ENCODE measurements at places on chromosomes 2 and 18. TPM values are rescaled to one million over a fixed set of nuclear protein-coding genes. Genes with fewer than 3 reads are reported as not detected.
A peak's percentile ranks its signal among the peaks of the same experiment; 100 is the strongest.

Gene MAP2
- 0.31 TPM for total RNA-seq

DNA sequence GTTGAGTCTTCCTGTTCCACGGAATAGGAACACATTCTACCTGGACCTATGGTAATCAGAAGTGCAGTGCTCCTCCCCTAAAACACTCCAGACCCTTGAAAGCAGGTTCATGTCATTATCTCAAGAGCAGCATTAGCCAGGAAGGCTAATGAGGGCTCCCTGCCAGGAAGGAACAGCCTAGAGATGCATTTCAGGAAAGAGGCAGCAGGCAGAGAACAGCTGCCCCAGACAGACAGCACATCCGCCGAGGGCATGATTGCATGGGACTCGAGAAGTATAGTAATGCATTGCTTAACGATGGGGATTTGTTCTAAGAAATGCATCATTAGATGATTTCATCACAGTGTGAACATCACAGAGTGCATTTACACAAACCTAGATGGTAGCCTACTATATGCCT lies 171.5 kb downstream of the ALK start:
- no peak for DNase-seq

- no peak for DNase-seq
Observed at GRCh38 chr2:176114120-176114929, 2.3 kb upstream of the HOXD10 start.

GRCh38 chr18:13676471-13676870 lies 49.9 kb downstream of the FAM210A start:
- no peak for DNase-seq

DNA sequence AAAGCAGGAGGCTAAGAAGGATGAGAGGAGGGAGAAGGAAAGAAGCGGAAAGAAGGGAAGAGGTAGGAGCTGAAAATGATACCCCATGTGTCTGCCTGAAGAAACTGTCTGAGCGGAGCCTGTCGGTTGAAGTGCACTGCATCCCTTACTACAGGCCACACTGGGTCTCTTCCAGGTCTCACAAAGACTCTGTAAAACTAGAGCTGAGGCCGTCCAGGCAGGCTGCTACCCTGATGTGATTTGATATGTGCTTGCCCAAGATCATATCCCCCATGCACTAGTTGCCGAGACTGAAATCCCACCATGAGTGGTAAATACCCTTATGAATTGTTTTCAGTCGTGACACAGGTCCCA lies 134.4 kb downstream of the MAIP1 start:
- no peak for DNase-seq

Gene ME2
- 75.2 TPM for total RNA-seq

Gene PAPOLG
- total RNA-seq: 22.9 TPM

GRCh38 chr2:169479257-169480078 lies at the start of gene BBS5:
Gene BBS5 (plus strand): TSS chr2:169479494. CDS start chr2:169479554, 60 bp downstream.
- DNase-seq: peak; percentile 81

- DNase-seq: peak; percentile 71
Observed at GRCh38 chr2:43426305-43427031, 169.4 kb downstream of the THADA start.

- no peak for DNase-seq
Observed at GRCh38 chr2:236131073-236131692, 37.0 kb downstream of the GBX2 start.
